Kidney glomerular epithelial cell (primary cell): ENCODE measurements at places on chromosomes 12 and 14.

DNA sequence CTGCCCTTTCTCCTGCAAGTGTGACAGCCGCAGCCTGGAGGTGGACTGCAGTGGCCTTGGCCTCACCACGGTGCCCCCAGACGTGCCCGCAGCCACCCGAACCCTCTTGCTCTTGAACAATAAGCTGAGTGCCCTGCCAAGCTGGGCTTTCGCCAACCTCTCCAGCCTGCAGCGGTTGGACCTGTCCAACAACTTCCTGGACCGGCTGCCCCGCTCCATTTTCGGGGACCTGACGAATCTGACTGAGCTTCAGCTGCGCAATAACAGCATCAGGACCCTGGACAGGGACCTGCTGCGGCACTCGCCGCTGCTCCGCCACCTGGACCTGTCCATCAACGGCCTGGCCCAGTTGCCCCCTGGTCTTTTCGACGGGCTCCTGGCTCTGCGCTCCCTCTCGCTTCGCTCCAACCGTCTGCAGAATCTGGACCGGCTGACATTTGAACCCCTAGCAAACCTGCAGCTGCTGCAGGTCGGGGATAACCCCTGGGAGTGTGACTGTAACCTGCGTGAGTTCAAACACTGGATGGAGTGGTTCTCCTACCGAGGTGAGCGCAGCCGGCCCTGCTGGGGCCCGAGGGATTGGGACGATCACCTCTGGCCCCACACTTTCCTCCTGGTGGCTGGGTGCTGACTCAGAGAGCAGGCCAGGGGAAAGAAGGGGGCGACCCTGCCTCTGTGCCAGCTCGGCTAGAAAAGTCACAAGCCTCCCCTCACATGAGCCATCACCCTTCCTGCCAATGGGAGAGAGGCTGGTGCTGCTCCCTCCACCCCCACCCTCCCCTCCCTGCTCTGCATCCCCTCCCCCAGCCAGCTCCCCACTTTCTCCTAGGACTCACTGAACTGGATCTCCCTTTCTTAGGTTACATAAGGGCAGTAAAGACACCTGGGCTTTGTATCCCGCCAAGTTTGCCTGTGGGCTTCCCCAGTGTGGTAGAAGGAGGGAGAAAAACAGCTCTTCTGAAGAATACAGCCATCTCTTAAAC lies 10.9 kb downstream of the LRTM2 start:
- DNase-seq: no peak

GRCh38 chr12:109529691-109530640 lies 43.3 kb downstream of the MMAB start:
- DNase-seq: no peak

- DNase-seq: no peak
These were observed 7.8 kb downstream of the PITPNM2 start for GRCh38 chr12:123142921-123143735.

GRCh38 chr12:77167801-77168200 lies 102.4 kb upstream of the E2F7 start:
- DNase-seq: no peak

- no peak for DNase-seq
These were observed 10.7 kb downstream of the EIF2S1 start for GRCh38 chr14:67370830-67371229.
